ENCODE measurements at places on chromosomes 2 and 18.
A peak's percentile ranks its signal among the peaks of the same experiment; 100 is the strongest.

GRCh38 chr2:126761981-126762878 lies 106.3 kb downstream of the GYPC start:
- no peak for DNase-seq

GRCh38 chr18:12256951-12257350 lies 2.8 kb downstream of the CIDEA start:
- peak; percentile 15 for DNase-seq

DNA sequence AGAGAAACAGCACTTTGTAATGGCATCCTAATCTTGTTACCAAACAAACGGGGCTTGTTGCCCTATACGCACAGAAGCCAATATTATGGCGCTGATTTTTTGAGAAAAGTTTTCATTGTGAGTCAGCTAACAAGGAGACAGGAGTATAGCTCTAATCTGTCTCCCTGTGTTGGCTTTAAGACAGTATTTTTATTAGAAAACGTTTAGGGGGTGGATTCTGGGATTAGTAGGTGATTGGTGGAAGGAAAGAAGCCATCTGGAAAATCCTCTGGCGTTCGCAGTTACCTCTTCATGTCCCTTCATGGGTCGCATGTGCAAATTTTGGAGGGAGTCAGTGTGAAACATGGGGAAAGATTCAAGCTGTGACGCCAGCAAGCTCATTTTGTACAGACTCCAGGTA lies 698 bp upstream of the TMEM237 start:
- DNase-seq: no peak

DNA sequence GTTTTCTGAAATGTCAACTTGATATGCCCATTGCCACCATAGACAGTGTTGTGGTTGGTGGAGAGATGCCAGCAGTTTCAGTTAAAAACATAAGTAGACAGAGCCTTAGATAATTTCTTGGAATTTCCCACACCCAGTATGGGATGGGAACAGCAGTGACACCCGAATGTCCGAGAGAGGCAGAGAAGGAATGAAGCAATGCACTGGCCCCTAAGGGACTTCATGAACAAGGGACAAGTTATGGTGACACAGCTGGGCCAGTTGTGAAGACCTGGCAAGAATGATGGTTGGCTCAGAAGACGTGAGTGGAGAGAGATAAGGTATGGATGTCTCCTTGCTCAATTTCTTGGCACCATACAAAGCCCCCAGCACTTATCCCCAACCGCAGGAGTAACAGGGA lies 165.2 kb upstream of the APCDD1 start:
- DNase-seq: no peak

GRCh38 chr2:144152817-144153271 lies 367.1 kb downstream of the ZEB2 start:
- DNase-seq: no peak

DNA sequence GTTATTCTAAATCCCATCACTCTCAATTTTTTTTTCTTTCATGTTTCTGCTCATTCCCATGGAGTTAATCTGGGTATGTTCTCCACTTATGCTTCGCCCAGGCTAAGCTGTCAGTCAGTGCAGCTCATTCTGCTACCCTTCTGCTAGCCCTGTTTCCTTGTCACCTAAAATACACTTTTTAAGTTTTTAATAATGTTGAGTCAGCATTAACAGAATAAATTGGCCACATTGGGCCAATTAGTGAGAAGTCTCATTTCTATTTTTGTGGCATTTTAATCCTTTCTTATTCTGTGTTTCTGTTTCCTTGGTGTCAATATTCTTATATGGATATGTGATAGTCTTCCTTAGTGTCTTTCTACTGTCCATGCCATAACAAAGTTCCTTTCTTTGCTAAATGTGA lies 1126.2 kb downstream of the DPP10 start:
- DNase-seq: no peak

DNA sequence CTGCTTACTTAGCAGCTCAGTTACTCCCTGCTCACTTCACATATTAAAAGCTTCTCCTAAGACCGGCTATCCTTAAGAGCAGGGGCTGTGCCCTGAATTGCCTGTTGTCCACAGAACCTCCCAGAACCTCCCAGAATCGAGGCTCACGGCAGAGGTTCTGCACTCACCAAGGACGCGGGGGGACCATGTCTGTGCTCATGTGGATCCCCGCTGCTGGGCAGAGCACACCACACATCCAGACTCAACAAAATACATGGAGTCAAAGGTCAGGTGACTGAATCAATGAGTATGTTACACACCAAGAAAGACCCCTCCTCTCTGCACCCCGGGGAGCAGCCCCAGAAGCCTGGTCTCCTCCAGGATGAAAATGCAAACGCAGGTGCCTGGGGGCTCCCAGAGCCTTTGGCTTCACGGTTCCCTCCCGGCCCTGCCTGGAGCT lies 149.0 kb downstream of the MBP start:
- DNase-seq: no peak

DNA sequence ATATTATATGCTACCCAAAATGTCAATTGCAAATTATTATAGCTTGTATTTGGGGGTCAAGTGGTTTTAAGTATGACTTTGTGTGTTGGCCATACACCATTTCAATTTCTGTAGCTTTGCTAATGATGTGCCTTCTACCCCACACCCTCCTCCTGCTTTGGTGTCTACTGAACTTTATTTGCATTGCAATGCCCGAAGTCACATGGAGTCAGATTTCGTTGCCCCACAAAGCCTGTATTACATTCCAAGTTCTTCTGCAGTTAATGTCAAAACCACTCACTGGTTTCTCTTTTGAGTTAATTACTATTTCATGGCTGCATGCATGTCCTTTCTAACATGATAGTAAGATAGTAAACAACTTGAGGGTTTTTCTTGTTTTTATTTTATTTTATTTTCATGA lies 528.9 kb downstream of the RIT2 start:
- no peak for DNase-seq

- DNase-seq: no peak
Observed at GRCh38 chr2:51018145-51018544, 13.8 kb downstream of the NRXN1 start.

- DNase-seq: no peak
Observed at GRCh38 chr2:173649527-173650219, 295.0 kb downstream of the CDCA7 start.

GRCh38 chr2:231780123-231780908 lies 766 bp downstream of the PDE6D start:
- peak; percentile 37 for DNase-seq

- DNase-seq: no peak
Observed at GRCh38 chr2:25757906-25758305, 84.5 kb upstream of the DTNB start.

GRCh38 chr2:43948370-43948769 lies 47.4 kb downstream of the LRPPRC start:
- no peak for DNase-seq

DNA sequence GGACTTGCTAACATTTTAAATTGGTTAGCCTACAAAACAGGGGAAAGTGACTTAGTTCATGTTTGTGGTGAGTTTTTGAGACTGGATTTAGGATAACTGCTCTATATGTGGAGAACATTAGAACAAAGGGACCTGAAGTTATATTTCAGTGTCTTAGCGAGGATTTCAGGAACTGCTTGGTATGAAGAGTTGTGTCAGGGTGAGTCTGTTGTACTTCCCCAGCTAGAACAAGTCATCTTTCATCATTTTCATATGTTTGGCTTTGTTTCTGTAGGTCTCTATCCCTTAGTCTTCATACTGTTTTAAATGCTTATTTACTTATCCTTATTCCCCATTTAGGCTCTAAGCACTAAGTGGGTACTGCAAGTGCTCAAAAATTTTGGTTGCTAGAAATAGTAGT lies 41.9 kb downstream of the KCMF1 start:
- DNase-seq: no peak

- no peak for DNase-seq
Observed at GRCh38 chr2:28381225-28382180, 11.2 kb upstream of the FOSL2 start.

- no peak for DNase-seq
Observed at GRCh38 chr18:8142932-8143331, 466.3 kb upstream of the RAB12 start.

GRCh38 chr2:49298230-49298629 lies 143.9 kb upstream of the FSHR start:
- DNase-seq: no peak

GRCh38 chr2:108621087-108621559 lies 86.9 kb downstream of the LIMS1 start:
- no peak for DNase-seq

- DNase-seq: no peak
Observed at GRCh38 chr18:79753391-79753851, 44.3 kb upstream of the KCNG2 start.

DNA sequence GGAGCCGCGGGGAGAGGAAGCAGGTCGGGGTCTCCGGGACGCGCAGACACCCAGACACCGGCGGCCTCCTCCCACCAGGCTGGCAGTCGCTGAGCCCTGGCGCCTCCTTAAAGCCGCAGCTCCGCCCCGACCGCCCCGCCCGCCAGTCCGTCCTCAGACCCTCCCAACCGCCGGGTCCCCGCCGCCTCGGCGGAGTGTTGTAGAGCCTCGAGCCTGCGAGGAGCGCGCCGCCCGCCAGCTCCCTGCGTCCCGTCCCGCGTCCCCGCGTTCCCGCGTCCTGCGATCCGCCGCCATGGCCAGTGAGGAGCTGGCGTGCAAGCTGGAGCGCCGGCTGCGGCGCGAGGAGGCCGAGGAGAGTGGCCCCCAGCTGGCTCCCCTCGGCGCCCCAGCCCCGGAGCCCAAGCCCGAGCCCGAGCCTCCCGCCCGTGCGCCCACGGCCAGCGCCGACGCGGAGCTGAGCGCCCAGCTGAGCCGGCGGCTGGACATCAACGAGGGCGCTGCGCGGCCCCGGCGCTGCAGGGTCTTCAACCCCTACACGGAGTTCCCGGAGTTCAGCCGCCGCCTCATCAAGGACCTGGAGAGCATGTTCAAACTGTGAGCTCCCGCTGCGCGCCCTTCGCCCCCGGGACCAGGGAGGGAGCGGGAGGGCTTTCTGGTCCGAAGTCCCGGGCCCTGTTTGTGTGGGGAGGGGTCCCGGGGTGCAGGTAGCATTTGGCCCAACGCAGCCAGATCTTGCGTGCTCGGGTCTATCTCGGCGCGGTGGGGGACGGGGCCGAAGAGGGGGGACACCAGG lies at the start of gene EFHD1:
EFHD1 (plus strand) TSS at position 192 of the 793 bp plus-strand sequence; CDS start at position 293, 101 bp downstream.
- no peak for DNase-seq

- no peak for DNase-seq
Observed at GRCh38 chr2:134348239-134348638, 94.4 kb downstream of the MGAT5 start.

- DNase-seq: no peak
Observed at GRCh38 chr2:42960002-42960841, 167.8 kb upstream of the HAAO start.

DNA sequence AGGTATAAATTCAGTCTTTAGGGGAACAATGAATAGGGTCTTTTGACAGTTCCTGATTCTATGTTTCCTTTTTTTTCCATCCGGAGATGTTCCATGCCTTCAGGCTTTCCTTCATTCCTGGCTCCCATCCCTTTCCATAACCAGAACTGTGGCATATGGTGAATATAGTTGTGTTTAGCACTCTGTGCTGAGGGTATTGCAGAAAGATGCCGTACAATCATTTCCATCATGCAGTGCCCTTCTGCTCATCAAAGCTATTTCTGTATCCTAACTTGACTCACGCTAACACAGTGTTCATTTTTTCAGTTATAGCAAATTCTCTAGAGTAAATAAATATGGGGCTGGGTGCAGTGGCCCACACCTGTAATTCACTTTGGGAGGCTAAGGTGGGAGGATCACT lies 131.9 kb upstream of the EML6 start:
- DNase-seq: no peak

- DNase-seq: peak; percentile 70
Observed at GRCh38 chr2:197599285-197599965, 76.0 kb downstream of the RFTN2 start.

- DNase-seq: no peak
Observed at GRCh38 chr2:218162814-218163213, 3.9 kb downstream of the CXCR1 start.

DNA sequence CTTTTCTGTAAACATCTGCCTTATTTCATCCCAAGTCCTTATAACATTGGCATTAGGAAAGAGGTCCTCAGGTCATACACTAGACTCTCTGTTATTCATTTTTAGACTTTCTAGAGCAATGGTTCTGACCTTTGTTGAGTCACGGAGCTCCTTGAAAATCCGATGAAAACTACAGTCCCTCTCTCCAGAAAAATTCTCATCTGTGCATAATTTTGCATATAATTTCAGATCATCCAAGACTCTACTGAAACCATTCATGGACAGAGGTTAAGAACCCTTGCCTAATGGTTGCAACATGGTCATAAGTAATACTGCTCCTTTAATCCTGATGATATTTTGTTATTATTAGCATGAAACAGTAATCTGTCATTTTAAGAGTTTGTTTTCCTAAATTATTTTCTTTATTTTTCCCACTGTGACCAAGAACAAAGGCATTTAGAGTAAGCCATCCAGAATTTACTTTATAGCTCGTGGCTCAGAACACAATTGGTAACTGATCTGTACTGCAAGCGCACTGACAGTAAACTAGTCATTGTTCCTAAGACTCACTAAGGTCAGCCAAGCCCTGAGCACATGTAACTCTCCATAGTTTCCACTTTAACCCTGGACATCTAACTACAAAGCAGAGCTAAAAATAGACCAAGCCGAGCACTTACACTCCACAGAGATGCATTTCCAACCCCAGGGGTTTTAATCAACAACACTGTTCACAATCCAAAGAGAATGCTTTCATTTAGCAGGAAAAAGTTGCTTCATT lies 8.4 kb downstream of the MYOM1 start:
- DNase-seq: no peak

- DNase-seq: no peak
Observed at GRCh38 chr18:52953387-52953786, 613.4 kb downstream of the DCC start.

Data from RKO (cell line).